Esophagus squamous epithelium (tissue), 5 donors: ENCODE measurements at places on chromosomes 12 and 14.

GRCh38 chr14:24414077-24414476 is 15.3 kb downstream of the NYNRIN start:
- DNase-seq, result no peak

GRCh38 chr14:49947506-49947905 is 54.6 kb downstream of the ARF6 start:
- no peak for DNase-seq

- no peak for DNase-seq
Measured at GRCh38 chr12:106031761-106032622, 106.8 kb downstream of the NUAK1 start.

- no peak for DNase-seq
Measured at GRCh38 chr12:1807087-1807860, 13.1 kb upstream of the LRTM2 start.

DNA sequence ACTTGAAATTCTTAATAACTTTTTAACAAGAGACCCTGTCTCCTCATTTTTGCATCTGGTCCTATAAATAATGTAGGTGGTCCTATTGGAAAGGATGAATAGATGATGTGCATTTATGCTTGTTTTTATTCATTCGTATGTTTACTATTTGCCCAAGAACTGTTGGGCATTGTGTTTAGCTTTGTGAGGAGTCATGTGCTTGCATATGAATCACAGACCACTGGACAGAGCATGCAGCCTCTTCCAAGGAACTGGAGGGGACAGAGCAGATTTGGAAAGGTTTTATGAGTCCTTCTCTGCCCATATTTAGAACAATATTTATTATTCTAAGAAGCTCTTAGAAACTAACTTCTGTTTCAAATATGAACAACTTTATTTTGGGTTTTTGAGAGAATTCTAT is 414.0 kb downstream of the SOX5 start:
- no peak for DNase-seq

DNA sequence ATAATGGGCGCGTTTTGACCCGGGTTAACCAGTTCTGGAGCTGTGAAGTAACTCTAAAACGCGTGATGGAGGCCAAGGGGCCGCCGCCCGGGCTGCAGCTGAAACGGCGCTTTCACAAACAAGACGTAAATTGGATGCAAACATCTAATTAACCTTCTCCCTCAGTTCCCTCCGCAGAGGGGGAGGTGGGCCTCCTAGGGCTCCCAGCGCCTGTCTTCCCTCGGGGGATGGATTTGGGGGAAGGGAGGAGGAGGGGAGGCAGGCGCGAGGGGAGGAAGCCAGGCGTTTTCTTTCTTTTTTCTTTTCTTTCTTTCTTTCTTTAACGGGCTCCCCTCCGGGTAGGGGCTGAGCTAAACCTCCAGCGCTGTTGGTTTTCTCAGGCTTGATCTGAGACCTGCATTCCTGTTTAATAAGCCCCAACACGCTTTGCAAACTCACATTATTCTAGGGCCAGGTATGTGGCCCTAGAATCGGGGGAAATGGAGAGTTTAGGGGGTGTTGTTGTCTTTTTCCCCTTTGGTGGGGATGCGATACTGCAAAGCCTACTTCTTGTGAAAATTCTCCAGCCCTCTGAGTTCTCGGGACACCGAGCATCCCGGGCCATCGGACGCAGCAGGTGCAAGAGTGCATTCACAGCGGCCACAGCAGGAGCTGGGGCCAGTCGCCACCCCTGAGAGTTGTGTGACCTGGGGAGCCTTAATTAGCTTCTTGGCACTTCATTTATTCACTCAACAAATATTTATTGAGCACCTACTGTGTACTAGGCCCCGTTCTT is 43.6 kb upstream of the LHX5 start:
- DNase-seq, result no peak

- no peak for DNase-seq
Measured at GRCh38 chr14:57835766-57836165, 30.1 kb downstream of the SLC35F4 start.

DNA sequence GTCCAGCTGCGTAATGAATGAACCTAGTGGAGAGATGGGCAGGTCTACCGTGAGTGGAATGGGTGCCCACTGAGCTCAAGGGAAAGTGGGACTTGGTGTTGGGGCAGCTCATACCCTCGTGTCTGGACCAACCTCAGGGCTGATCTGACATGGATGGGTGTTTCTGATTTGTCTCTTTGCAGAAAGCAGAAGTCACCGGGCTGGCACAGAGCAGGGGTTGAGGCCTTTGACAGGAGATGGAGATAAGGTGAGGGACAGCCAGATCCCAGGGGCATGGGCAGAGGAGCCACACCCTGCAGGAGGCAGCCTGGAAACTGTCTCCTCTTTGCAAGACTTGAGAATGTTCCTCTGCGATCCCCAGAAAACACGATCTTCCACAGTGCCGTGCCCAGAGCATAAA is 20.9 kb upstream of the PPP1CC start:
- DNase-seq, result no peak

GRCh38 chr12:116876151-116876869 is 4.9 kb downstream of the HRK start:
- no peak for DNase-seq

- DNase-seq, result no peak
Measured at GRCh38 chr12:30508205-30508967, 187.3 kb downstream of the IPO8 start.

DNA sequence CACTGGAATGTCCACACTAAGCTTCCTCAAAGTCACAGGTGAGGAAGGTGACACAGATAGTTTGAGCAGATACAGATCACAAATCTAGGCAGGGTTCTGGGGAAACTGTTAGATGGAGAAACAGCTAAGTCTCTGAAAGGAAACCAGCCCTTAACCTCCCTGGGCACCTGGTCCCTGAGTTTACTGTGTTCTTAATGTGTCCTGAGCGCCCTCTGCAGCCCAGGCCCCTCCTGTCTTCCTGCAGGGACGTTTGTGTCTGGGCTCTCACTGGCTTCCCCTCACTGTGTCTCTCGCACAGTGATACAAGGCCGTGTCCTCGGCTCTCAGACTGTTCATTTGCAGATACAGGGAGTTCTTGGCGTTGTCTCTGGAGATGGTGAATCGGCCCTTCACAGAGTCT is 684.3 kb downstream of the TMEM121 start:
- no peak for DNase-seq

- no peak for DNase-seq
Measured at GRCh38 chr12:47783024-47783755, 10.2 kb downstream of the SLC48A1 start.

GRCh38 chr12:79056775-79057174 is 192.2 kb downstream of the SYT1 start:
- DNase-seq, result no peak

DNA sequence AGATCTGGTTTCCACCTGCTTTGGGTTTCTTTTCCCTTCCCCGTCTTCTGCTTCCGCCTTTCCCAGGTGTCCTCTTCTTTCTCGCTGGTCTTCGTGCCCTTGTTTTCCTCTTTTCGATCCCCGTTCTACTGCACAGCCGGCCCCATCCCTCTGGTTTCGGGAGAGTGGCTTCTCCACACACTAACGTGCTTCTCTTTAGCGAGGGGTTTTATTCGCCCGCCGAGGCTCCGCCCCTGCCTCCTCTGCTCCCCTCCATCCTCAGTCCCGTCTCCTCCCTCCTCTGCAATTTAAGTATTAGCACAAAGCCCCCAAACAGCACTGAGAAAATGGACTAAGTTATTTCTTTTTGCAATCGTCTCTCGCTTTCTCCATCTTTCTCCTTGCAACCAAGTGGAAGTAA is at the start of gene SLC7A8:
Gene SLC7A8 (minus strand): TSS at position 182 of the 400 bp plus-strand sequence. CDS start 746 bp downstream, outside the sequence.
- DNase-seq, result no peak
